Left kidney (tissue), 8 donors: ENCODE measurements at places on chromosomes 11 and 22. TPM values are rescaled to one million over a fixed set of nuclear protein-coding genes. Genes with fewer than 3 reads are reported as not detected.

The SAMM50 gene
- 60.5 TPM for polyA plus RNA-seq

The CSRP3 gene
- polyA plus RNA-seq, result not detected

The GAS2 gene
- 13.8 TPM for polyA plus RNA-seq

The SLC17A6 gene
- polyA plus RNA-seq, result not detected
